AG20443 (cell line): ENCODE measurements at places on chromosomes 6 and 20.

- DNase-seq = no peak
Observed at GRCh38 chr6:23218751-23219150, 649.4 kb downstream of the HDGFL1 start.

DNA sequence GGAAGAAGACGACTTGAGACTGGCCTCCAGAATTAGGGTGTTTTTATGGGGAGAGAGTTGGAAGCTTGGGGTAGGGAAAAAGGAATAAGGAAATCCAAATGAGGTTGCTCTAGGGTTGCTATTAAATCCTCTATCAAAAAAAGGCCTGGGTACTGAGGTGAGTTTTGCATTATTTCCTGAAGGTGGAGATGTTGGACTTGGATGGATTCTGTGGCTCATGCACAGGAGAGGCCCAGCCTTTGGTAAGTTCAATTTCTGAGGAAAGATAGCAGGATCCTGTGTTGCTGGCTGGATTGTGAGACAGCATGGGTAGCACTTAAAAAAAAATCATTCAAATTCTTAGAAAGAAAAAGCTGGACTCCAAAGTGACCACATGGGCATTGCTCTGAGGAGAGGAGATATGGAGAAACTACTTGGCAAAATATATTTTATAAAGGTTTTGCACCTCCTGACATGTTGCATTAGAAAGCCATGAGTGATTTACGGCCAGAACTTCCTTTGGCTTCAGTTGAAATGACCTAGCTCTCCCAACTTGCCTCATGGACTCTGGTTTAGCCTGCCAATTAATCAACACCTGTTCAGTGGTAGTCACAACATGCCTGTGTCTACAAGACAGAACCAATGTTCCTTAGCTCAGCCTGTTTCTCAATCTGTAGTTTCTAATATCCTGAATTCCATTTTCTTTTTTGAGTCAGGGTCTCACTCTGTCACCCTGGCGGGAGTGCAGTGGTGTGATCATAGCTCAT, 152.1 kb upstream of the RALGAPA2 start:
- peak; percentile 23 for DNase-seq

DNA sequence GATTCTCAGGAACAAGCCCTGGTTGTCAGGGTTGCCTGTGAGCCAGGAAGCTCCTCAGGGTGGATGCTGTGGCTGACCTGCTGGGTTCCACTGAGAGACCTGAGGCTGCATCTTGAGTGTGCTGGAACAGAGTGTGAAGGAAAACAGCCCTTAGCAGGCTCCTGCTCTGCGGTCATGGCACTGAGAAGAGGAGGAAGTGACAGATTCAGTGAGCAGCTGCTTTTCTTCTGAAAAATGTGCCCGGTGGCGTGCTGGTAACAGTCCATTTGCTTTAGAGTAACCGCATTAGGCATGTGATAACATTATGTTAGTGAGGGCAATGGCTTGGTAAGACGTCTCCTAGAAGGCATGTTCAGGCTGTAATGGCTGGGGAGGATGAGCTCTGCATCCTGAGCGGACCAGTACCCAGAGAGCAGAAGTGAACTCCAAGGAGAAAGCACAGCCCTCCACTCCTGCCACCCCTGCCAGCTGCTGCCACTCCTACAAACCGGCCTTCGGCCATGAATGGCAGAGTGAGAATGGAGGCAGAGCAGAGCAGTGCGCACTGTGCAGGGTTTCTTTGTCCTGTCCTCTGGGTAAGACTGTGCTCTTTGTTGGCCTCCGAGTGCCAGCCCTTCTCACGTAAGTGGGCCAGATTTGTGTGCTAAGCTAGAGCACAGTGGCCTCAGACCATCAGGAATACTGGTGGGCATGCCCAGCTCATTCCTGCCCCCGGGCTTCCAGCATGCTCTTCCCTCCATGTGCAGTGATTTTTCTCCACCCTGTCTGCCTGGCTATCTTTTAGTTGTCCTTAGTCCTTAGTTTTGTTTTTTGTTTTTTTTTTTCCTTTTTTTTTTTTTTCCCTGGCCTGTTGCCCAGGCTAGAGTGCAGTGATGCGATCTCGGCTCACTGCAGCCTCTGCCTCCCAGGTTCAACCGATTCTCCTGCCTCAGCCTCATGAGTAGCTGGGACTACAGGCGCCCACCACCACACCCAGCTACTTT, 98.1 kb upstream of the VSTM2L start:
- DNase-seq = no peak

GRCh38 chr6:133312006-133312405, 70.8 kb downstream of the EYA4 start:
- DNase-seq = no peak

GRCh38 chr6:153001767-153002612, 519 bp downstream of the MTRF1L start:
- DNase-seq = peak; percentile 14

- peak; percentile 14 for DNase-seq
Observed at GRCh38 chr6:129317931-129318820, 391.8 kb downstream of the ARHGAP18 start.

- no peak for DNase-seq
Observed at GRCh38 chr20:53751620-53752318, 158.1 kb upstream of the ZNF217 start.

DNA sequence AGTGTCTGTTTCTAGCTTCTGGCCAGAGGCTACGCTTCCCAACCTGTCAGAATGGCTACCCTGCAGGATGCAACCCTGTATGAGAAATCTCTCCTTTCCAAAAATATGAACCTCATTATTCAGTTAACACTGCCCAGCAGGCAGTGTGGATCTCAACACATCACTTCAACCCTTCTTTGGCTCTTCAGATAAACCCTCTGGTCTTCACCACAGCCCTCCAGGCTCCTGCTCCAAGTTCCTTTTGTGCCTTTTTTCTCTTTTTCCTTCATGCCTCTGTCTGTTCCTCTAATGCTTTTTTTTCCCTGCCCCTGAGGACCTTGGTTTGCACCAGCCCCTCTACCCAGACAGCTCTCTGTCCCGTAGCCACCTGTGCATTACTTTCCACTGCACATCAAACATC, 207.4 kb downstream of the MYLK4 start:
- DNase-seq = no peak

GRCh38 chr20:2817891-2818595, 1.9 kb downstream of the TMEM239 start:
- peak; percentile 11 for DNase-seq

GRCh38 chr6:21898107-21898796, 304.7 kb downstream of the SOX4 start:
- DNase-seq = no peak

DNA sequence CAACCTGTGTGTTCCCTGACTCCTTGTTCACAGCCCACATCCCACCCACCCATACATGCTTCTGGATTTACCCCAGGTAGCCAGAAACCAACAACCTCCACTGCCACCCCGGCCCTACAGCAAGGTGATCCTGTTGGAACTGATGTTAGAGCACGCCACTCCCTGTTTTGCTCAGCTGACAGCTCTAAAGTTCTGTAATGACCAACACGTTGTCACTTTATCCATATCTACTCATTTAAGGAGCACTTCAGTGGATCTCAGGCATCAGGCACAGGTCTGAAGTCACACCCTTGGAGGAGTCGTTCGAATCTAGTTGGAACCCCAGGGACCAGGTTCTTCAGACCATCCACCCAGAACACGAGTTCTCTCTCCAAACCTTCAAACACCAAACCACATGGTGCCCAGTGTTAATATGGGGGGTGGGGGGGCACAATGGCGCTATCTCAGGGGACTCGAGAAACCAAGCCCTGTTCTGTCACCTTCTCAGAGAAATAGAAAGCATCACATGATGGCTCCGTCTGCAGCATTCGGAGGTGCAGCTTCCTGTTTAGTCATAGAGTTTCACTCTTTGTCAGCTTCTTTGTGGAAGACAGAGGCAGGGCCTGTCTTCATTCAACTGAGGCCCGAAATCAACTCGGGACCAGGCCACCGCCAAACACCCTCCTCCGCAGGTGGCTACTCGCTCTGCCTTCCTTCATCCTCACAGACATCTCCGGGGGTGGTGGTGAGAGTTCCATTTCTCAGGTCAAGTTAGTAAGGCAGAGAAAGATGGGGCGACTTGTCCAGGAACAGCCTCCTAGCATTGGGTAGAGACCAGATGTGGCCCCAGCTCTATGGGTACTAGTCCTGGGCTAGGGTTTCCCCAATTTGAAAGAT, 142.2 kb downstream of the NFATC2 start:
- no peak for DNase-seq

GRCh38 chr6:26172608-26172968, 85.4 kb downstream of the HFE start:
- DNase-seq = peak; percentile 42

GRCh38 chr6:11782524-11782923, 3.9 kb upstream of the ADTRP start:
- DNase-seq = no peak

DNA sequence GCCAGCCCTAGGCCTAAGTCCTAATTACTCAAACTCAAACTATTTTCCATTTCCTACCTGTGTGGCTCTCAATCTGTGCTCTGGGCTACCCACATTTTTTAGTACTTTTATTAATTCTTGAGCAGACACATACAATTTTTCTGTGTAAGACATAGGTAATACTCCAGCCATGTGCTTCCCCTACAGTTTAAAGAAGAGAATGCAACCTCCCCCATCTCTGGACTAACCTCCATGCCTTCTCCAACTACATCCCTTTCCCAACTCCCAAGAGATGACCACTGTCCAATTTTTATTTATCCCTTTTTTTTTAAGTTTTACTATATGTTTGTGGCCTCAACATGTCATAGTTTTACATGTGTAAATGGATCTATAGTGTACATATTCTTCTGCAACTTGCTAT, 5.8 kb downstream of the HMGN4 start:
- DNase-seq = no peak

GRCh38 chr6:134984821-134985220, 34.9 kb upstream of the ALDH8A1 start:
- DNase-seq = no peak

DNA sequence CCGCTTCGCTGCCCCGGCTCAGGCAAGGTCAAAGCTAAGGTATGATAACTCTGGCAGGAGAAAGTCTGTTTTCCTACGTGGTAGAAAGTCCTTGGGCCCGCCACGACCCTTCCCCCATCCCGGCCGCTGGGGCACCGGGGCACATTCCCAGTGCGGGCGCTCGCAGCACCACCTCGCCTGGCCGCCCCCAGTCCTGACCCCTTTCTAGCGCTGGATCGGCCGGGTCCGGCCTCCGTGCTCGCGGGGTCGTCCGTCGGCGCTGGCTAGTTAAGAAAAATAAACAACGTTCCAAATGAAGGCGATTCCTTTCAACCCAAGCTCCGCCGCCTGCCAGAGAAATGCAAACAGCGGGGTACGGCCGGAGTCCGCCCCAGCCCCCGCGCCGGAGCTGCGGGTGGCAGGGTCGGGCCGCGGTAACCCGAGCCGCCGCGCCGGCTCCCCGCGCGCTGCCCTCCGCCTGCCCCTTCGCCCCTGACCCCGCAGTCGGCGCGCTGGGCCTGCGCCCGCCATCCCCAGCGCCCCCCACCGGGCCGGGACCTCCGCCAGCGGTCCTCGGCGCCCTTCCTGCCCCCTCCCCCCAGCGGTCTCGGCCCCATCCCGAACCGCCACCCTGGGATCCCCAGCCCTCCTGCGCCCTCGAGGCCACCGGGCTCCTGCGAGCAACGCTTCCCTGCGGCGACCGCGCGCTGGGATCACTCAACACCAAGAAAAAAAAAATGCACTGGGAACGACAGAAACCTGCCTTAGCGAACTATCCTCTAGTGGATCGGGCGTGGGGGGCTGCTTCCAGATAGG, 37.6 kb downstream of the NCR2 start:
- no peak for DNase-seq

DNA sequence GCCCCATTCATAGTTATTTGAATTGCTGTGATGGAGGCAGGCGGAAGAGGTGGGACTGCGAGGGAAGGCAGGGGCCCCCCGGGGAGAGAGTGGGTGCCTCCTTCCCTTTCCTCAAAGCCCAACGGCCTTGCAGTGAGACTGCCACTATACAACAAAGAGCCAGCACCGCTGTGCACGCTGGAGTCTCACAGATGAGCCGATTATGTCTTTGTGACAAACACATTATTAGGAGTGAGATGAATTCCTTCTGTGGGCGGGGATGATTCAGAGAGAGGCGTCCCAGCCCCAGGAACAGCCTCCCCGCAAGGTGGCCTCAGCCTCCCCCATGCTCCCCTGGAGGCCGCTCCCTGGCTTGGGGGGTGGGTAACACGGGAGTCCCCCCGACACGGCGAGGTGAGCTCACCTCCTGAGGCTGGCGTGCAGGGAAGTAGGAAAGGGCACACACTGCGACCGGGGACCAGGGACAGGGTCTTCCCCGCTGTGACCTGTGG, 26.7 kb downstream of the NTSR1 start:
- DNase-seq = no peak

GRCh38 chr6:112183271-112183671, 71.1 kb downstream of the LAMA4 start:
- DNase-seq = no peak

GRCh38 chr6:119717942-119718341, 368.4 kb upstream of the MAN1A1 start:
- DNase-seq = no peak

GRCh38 chr6:42937548-42938427, 8.5 kb downstream of the CNPY3 start:
- no peak for DNase-seq

- DNase-seq = no peak
Observed at GRCh38 chr6:44148306-44148705, 10.3 kb upstream of the CAPN11 start.

DNA sequence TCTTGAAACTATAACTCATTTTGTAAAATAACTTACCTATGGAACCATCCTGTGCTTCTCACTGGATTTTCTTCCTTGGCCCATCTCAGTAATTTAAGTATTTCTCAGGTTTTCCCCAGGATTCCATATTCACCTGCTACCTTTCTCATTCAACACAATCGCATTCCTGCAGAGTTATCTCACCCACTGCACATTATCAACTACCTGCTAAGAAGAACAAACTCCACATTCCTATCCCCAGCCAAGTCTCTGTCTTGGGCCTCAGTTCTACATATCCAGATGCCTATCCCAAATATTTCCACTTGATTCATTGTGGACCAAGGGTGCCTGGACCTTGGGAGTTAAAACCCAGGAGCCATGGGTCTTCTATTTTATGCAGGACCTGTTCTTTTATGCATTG, 60.2 kb upstream of the KCNQ5 start:
- DNase-seq = no peak

- DNase-seq = no peak
Observed at GRCh38 chr6:5893295-5893694, 113.4 kb downstream of the NRN1 start.

DNA sequence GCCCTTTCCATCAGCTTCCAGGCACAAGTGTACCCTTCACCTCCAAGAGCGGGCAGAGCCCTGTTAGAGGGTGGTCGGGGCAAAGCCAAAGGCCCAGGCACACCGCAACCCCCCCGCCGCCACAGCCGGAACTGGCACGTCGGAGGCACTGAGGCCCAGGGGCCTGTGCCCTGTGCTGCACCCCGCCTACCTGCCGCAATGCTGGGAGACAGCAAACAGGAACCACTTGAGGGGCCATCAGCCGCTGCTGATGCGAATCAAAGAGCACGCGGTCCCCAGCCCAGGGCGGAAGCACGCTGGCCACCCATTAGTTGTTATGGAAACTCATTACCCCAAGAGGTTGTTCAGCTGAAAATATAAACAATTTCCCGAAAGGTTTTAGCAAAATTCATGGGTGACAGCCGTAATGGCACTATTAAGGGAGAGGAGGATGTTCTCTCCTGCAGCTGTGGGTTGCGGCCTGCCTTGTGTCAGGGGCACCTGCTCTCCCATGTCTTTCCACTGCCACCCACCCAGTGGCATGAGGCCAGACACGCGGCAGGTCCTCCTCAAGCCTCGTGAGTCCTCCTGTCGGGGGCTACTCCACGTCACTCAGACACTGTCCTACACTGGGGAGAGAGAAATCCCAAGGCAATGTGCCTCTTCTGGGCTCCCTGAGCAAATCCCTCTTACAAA, 65.3 kb downstream of the EDN3 start:
- DNase-seq = no peak
